ENCODE measurements at places on chromosomes 3 and 15.

DNA sequence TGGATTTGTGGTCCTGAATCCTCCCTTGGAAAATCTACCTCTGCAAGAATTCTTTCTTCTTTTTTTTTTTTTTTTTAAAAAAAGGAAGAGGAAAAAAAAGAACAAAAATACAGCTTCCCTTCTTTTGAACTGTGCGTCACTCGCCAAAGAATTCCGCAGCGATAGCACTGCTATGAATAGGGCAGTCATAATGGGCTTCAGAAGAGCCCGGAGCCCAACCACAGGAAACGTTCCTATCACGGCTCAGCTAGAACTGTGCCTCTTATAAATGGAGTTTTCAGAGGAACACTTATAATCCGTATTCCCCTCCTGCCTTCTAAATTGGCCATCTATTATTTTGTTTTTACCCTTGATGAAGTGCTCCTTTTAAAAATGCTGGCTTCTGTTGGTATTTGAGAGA lies 227.7 kb downstream of the ADAMTS17 start:
- no peak for DNase-seq

- DNase-seq = no peak
Measured at GRCh38 chr3:138373736-138374094, 25.3 kb downstream of the MRAS start.

DNA sequence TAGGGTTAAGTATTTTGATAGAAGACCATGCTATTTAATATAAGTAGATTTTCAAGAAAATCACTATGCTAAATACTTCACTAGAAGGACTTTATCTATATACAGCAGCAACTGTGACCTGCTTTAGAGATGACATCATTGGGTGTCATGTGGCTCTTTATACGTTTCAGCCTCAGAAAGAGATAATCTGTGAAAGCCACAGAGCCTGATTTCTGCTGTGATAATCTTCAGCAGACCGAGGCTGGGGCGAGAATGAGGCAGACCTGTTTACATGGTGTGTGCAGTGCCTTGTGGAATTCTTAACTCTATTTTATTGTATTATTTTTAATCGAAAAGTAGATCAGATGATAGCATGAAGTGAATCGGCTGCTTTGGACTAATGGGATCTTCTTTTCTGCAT lies 471.2 kb downstream of the MFSD1 start:
- no peak for DNase-seq

DNA sequence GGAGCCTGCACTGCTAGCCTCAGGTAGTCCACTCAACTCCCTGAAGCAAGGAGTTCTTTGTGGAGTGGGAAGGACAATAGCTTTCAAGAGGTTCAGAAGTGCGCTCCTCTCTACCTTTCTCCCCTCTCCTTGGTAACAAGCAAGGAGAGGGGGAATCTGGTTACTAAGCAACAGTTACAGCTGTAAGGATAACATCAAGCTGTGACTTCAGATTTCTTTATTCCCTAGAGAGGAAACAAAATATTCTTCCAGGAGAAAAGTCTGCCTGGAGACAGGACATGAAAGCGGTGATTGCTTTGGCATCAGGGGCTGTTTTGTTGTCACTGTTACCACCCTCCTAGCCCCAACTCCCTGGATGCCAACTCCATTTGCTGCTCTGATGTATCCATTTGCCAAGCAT lies 70.4 kb downstream of the TRANK1 start:
- no peak for DNase-seq

DNA sequence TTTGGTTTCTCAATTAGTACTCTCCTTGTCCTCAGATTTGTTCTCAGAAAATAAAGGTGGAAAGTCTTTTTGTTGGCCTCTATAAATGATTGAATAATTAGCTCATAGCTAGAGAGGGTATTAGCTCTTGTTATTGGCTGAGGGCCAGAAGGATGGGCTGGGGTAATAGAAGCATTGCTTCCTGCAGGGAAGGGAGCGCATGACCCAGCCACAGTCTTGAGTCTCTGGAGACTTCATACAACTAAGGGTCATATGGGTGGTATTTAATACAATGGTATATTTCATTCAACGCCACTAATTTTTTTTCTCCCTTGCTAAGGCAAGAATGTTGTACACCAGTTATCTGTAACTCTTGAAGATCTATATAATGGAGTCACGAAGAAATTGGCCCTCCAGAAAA lies 8.4 kb downstream of the DNAJA4 start:
- DNase-seq = no peak

DNA sequence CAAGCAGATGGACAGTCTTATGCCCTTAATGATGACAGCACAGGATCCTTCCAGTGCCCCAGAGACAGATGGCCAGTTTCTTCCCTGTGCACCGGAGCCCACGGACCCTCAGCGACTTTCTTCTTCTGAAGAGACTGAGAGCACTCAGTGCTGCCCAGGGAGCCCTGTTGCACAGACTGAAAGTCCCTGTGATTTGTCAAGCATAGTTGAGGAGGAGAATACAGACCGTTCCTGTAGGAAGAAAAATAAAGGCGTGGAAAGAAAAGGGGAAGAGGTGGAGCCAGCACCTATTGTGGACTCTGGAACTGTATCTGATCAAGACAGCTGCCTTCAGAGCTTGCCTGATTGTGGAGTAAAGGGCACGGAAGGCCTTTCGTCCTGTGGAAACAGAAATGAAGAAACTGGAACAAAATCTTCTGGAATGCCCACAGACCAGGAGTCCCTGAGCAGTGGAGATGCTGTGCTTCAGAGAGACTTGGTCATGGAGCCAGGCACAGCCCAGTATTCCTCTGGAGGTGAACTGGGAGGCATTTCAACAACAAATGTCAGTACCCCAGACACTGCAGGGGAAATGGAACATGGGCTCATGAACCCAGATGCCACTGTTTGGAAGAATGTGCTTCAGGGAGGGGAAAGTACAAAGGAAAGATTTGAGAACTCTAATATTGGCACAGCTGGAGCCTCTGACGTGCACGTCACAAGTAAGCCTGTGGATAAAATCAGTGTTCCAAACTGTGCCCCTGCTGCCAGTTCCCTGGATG lies 198.7 kb downstream of the AKAP13 start:
- no peak for DNase-seq

DNA sequence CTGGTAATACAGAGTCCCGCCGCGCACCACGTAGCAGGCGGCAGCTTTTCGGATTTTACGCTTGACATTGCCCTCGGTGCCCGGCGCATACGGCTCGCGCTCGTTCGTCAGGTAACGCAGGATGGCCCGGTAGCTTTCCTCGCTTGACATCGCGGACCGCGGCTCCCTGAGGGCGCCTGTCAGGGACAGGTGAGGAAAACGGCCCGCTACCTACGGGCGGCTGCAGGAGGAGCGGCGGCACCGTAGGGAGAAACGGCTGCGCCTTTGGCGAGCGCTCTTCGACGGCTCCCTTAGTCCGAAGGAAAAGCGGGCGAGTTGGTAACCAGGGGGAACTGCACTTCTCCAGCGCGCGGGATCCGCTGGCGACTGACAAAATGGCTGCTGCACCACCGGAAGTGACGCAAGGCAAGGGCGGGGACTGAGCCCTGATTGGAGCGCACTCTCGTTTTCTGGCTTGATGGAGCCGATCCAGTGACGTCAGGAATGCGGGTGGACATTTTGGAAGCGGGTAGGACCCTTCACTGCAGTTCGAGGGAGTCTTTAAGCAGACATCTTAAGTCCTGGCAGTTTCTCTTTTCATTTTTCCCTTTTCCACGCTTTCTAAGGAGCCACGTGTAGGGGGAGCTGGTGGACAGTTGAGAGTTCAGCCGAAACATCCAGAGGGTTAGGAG lies at the start of gene ZBTB11:
Gene ZBTB11 (minus strand): TSS at position 368 of the 671 bp plus-strand sequence. CDS start 218 bp downstream, at position 150.
- peak; percentile 99 for DNase-seq

DNA sequence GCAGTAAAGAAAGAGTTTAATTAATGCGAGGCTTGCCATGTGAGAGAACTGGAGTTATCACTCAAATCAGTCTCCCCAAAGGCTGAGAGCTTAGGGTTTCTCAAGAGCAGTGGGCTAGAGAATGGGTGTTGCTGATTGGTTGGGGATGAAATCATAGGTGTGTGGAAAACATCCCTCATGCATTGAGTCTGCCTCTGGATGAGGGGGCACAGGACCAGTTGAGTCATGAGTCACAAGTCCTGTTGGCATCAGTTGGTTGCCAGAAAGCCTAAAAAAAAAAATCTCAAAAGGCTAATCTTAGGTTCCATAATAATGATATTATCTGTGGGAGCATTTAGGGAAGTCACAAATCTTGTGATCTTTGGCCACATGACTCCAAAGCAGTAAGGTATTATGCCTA lies 800.3 kb downstream of the TUSC7 start:
- no peak for DNase-seq

DNA sequence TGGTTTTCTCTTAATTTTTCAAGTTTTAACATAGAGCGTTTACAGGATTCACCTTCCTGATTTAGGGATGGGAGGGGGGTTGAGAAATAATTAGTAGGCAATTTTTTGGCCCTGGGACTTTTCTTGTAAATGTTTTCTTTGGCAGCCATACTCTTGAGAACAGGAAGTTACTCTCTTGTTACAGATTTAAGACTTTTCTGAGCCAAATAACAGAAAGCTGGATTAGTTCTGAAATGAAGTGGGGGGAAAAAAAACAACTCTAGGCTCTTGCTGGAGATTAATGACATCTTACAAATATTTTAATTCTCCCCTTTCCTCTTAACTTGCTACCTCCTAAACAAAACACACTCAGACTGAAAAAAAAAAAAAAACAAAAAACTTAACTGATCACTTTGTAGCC lies 13.8 kb upstream of the POLR2M start:
- DNase-seq = no peak

GRCh38 chr3:86968244-86968932 lies 22.6 kb downstream of the VGLL3 start:
- no peak for DNase-seq

Data from activated T-helper 9 cell treated with anti-CD3 and anti-CD28 coated beads, Interleukin-2, amount 50 U/mL, for 16 hours (primary cell).